ENCODE measurements at places on chromosomes 5 and 9.

GRCh38 chr9:136791516-136792276, 552 bp downstream of the TMEM141 start:
- no peak for DNase-seq

GRCh38 chr9:110021891-110022290, 186.1 kb downstream of the C9orf152 start:
- no peak for DNase-seq

DNA sequence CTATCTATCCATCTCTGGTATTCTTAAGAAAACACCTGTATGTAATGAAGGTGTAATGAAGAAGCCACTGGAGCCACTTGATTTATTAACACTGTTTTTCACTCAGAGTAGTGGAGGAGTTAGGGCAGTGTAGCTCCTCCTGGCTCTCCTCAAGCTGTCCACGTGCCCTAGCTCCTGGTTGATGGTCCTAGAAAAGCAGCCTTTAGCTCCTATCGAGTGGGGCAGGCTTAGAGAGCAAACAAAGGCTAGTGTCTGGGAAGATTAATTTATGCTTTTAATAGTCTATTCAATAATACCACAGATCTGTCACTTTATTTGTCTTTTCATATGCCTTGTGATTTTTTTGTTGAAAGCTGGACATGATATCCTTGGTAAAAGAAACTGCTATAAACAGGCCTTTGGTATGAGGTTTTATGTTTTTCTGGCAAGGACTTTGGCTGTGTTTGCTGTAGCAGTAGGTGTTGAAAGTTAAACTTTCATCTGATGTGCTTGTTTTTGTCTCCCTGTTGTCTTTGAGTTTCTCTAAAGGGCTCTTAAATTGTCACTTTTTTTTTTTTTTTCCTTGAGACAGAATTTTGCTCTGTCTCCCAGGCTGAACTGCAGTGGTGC, 141.1 kb downstream of the GCNT1 start:
- DNase-seq, result no peak

GRCh38 chr9:69412741-69413150, 87.7 kb downstream of the ENTREP1 start:
- peak; percentile 10 for DNase-seq

Measured in GM04503 (cell line).